ENCODE measurements at places on chromosomes 3 and 15.

DNA sequence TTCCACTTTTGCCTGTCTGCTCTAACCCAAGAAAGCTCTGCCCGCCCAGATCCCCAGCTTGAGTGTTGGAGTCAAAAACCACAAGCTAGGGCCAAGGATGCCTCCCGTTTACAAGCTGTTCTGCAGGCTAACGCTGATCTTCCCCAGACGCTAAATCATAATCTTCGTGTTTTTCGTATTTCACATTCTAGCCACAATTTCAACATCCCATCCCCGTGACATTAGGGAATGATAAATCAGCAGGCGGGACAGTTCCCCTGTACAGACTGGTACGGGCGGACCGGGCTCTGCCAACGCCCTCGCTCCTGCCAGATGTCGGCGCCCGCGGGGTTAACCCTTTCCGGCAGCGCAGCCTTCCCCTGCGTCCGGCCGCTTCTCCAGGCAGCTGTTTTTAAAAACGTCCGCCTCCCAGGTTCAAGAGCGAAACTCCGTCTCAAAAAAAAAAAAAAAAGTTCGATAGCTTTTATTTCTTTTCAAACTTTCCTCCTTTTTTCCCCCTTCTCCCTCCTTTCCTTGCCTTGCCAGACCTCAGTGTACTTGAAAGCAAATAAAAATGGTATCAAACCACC lies 81.0 kb upstream of the BNC1 start:
- DNase-seq = no peak

GRCh38 chr15:26260517-26261133 lies 397.5 kb upstream of the ATP10A start:
- no peak for DNase-seq

DNA sequence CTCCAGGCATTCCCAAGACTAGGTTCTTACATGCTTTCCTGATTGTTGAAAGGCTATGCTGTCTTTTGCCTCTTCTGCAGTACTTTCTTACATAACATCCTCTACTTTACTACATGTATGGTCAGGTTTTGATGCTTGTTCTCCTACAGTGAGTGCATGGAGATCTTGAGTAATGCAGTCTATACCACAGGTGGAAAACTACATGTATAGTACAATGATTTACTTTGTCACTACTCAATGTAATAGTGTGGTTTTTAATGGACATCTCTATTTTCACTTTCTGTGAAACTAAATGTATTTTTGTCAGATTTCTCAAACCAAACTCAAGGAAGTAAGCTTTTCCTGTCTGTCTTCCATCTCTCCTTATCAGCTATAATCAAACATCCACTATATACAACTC lies 657.0 kb downstream of the TUSC7 start:
- DNase-seq = no peak

- DNase-seq = no peak
Measured at GRCh38 chr3:149382518-149382917, 5.1 kb upstream of the TM4SF1 start.

DNA sequence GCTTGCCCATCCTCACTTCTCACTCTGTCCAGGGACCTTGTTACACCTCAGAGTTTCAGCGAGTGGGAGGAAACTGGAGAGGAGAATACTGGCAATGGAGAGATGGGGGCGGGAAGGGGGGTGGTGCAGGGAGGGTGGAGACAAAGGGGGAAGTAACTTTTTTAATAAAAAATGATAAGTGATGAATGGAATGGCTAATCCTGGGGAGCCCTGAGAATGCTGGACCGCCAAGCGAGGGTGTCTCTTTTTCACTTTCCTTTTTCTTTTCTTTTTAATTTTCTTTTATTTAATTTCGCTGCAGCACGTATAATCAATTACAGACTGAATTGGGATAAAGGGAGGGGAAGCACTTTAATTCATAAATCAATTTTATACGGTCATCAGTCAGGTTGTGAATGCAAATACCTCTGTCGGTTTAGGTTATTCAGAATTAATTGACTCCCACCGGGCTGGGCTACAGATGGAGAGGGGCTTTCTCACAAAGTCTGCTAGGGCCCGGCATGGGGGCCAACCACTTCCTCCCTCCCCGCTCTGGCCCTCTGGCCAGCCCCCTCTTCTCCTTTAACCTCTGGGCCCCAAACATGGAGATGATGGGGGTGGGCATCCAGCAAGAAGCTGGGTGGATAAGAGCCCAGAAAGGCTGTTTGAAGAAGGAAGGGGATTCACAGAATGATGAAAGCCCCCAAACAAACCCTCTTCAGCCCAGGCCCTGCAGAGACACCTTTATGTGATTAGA lies 106.8 kb upstream of the BOC start:
- DNase-seq = no peak

DNA sequence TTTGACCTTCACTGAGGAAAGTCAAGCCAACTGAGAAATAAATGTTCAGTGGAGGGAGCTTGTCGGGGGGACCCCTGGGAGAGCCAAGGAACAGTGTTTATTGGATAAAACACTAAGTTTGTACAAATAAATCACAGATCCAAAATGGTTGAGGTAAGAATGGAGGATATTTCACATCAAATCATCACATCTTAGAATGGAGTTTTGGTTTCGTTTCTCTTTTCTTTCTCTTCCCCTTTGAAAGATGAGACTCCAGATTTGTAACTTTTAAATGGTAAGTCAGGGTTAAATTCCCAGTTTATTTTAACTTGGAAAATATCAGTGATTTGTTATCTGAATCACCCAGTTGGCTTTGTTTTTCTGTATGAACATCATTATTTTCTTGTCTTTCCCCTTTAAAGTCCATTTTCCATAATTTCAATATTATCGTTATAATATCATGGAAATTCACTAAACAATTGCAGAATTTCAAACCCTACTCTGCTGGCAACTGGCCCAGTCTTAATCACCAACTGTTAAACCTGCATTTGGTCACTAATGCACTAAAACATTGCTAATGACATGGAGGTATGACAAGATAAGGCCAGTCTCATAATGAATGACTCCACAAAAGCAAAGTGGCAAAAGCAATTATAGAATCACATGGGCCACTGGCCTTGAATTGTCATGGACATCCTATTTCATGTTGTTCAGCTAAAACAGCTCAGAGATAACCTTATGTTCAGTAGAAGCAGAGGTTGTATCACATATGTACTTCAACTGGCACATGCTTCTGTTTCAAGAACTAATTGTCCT lies 295.1 kb downstream of the SHOX2 start:
- no peak for DNase-seq

GRCh38 chr15:40762919-40763800 lies 708 bp upstream of the GCHFR start:
- DNase-seq = no peak

DNA sequence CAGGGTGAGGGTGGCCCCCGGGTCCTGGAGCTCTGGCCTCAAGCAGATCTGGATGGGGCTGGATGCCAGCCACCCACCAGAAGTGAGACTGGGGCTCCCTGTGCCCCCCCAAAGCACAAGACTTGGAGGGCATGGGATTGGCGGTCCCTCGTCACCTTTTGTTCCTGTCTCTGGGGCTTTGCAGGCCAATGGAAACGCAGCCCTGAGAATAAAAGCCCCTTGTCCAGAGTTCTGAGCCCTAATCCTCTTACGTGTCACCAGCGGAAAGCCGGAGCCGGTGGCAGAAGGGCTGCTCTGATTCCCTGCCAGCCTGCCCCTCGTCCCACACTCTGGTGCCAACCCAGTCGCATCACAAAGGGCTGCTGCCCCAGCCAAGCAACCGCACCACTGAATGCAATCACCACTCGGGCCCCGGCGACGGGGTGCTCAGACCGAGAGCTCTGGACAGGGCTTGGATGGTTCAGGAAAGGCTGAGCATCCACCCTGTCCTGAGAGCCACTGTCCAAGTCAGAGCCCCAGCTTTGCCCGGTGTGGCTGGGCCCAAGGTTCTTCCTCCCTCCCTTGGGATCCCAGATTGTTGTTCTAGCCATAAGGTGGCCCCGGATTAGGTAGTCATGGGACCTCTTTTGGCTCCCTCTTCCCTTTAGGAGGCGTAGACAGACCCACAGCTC lies 22.8 kb upstream of the ELP6 start:
- no peak for DNase-seq

DNA sequence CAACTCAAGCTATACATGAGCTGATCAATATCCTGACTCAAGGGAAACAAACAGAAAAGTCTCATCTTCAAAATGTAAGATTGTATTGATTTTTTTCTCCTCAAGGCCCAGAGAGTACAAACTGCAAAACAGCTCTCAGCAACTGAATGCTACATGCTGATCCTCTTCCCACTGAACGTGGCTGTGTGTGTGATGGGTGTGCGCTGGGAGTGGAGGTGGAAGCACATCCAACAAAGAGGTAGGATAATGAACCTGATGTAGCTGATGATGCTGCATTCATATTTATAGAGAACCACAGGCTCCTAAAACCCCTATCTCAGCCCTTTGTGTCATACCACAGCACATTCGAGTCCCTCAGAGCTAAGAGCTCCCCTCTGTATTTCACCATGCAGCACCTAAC lies 56.8 kb downstream of the GABRB3 start:
- DNase-seq = no peak

DNA sequence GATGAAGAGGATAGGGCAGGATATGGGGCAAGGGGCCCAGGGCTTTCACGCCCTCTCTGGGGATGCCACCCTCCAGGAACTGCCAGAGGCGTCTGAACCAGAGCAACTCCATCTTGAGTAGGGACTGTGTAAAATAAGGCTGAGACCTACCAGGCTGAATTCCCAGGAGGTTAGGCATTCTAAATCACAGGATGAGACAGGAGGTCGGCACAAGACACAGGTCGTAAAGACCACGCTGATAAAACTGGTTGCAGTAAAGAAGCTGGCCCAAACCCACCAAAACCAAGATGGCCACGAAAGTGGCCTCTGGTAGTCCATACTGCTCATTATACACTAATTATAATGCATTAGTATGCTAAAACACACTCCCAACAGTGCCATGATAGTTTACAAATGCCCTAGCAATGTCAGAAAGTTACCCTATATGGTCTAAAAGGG lies 40.7 kb downstream of the HERC1 start:
- DNase-seq = no peak

DNA sequence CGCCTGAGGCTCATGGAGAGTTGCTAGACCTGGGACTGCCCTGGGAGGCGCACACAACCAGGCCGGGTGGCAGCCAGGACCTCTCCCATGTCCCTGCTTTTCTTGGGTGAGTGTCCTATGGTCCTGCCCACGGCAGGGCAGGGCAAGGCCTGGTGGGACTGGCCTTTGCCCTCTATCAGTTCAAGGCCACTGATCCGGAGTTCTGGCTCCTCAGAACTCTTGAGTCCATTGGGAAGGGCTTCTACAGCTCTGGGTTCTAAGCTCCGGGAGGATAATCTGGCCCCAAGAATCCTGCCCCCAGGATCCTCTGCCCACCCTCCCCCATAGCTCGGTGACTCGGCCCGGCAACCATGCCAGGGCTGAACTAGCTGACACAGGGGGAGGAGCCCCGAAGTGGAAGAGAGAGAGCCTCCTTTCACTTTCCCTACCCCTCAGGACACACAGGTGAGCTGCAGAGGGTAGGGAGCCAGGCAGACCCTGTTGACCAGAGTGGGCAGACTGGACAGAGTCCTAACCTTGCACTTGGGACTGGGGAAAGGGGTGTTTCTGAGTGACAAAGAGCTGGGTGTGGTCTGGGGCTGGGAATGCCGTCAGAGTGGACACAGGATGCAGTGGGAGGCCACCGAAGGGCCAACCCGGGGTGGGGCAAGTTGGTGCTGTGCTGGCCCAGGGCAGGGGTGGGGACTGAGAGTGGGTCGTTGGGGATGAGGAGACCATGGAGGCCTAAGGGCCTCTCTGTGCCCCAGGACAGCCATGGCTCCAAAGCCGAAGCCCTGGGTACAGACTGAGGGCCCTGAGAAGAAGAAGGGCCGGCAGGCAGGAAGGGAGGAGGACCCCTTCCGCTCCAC lies 664 bp downstream of the PARP3 start:
- DNase-seq = no peak

- DNase-seq = no peak
Measured at GRCh38 chr3:135192929-135193328, 397.9 kb downstream of the EPHB1 start.

GRCh38 chr3:164200053-164200823 lies 878.1 kb downstream of the SI start:
- no peak for DNase-seq

- DNase-seq = no peak
Measured at GRCh38 chr3:53169832-53170324, 8.9 kb downstream of the PRKCD start.

GRCh38 chr15:101062471-101063171 lies 143.5 kb downstream of the LRRK1 start:
- no peak for DNase-seq

DNA sequence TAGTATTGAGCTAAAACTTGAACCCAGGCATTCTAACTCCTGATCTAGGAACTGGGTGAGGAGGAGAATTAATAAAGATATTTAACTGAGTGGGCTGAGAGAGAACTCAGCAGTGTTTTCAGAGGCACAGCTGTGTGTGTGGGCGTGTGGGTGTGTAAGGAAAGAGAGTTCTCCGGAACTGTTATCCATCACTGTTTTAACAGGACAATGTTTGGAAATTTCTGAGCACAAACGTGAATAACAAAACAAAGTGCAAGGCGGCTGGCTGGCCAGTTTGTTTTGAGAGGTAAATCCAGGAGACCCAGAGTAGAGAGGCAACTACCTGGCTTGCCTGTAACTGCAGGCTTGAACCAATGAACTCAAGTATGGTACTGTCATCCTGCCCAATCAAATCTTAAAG lies 5.0 kb upstream of the PTPN9 start:
- DNase-seq = no peak

DNA sequence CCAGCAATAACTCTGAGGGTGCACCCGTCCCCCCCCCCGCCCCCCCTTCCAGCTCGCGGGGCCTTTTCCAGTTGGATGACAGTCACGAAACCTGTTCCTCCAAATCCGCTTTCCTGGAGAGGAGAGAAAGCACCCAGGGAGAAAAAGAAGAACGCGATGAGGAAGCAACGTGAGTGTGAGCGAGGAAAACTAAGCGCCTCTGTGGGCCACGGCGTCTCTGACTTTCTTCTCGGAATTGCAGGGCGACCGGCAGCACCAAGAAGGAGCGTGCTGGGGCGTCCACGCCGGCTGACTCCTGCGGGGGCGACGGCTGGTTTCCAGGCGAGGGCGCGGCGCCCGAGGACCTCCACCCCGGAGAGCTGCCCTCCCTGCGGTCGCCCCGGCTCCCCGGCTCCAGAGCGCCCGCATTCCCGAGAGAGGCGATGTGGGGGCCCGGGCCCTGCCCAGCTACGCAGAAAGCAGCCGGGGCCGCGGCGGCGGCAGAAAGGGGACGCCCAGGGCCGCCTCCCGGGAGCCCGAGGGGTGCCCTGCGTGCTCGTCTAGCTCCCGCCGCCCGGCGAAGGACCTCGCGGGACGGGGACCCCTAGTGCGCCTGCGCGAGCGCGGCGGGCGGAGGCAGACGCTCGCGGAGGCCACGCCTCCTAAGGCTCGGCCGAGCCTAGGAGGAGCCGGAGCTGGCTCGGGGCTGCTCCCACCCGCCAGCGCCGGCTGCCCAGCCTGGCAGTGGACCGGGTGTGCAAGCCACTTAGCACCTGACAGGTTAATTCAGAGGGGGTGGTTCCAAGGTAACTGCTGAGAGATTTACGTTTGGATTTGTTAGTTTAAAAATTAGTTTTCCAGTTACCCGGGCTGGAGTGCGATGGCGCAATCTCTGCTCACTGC lies 15.3 kb upstream of the ADIPOQ start:
- peak; percentile 56 for DNase-seq

Data from stimulated activated CD8-positive, alpha-beta memory T cell treated with anti-CD3 and anti-CD28 coated beads, Interleukin-7, amount 100 ng/mL, for 24 hours (primary cell).